ENCODE measurements at places on chromosomes 3 and 15. TPM values are rescaled to one million over a fixed set of nuclear protein-coding genes. Genes with fewer than 3 reads are reported as not detected.

Gene AMIGO3
- polyA plus RNA-seq: 2.8 TPM

Gene CPLX3
- polyA plus RNA-seq: not detected

Gene INKA1
- 12.8 TPM for polyA plus RNA-seq

Gene COL8A1
- not detected for polyA plus RNA-seq

Gene CLRN1
- polyA plus RNA-seq: not detected

Gene ACOX2
- not detected for polyA plus RNA-seq

Gene PSMA4
- 531 TPM for polyA plus RNA-seq

DNA sequence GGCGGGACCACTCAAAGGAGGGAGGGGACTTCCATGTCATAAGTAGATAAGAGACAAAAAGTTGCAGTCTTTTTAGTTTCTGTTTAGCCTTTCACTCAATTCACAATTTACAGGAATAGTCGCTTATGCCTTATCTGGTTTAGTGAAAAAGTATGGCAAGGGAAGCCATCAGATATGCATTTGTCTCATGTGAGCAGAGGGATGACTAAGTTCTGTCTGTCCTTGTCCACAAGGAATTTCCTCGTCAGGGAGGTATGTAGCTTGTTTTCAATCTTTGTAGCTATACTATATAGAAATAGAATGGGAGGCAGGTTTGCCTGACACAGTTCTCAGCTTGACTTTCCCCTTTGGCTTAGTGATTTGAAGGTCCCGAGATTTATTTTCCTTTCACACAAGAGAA lies 882.8 kb downstream of the NAALADL2 start:
- DNase-seq: no peak

- DNase-seq: peak; percentile 50
Measured at GRCh38 chr3:196179380-196180308, 31.6 kb downstream of the ZDHHC19 start.

- no peak for DNase-seq
Measured at GRCh38 chr3:67509471-67510075, 144.8 kb downstream of the SUCLG2 start.

GRCh38 chr15:52858782-52859176 lies 68.6 kb upstream of the ONECUT1 start:
- no peak for DNase-seq

- no peak for DNase-seq
Measured at GRCh38 chr3:43764471-43764870, 73.7 kb downstream of the ABHD5 start.

- DNase-seq: no peak
Measured at GRCh38 chr3:55858302-55858701, 371.2 kb upstream of the WNT5A start.

GRCh38 chr3:37240170-37240945 lies 66.0 kb upstream of the LRRFIP2 start:
- no peak for DNase-seq
